ENCODE measurements at places on chromosomes 6 and 20.
A peak's percentile ranks its signal among the peaks of the same experiment; 100 is the strongest.

- H3K36me3 ChIP-seq: no peaks in the 10 kb centered on the region
- peak; percentile 41 for DNase-seq
- H3K4me3 ChIP-seq: no peak overlapping the region
- no peak overlapping the region for H3K27ac ChIP-seq
- H3K4me1 ChIP-seq: peaks cover 6% of the 10 kb centered on the region
- H3K27me3 ChIP-seq: no peaks in the 10 kb centered on the region
Measured at GRCh38 chr20:40945754-40946450, 82.7 kb upstream of the TOP1 start.

- no peaks in the 10 kb centered on the region for H3K36me3 ChIP-seq
- H3K27ac ChIP-seq: no peak overlapping the region
- H3K27me3 ChIP-seq: no peaks in the 10 kb centered on the region
- no peak overlapping the region for H3K4me3 ChIP-seq
- DNase-seq: no peak
Measured at GRCh38 chr20:57398231-57398821, 7.1 kb downstream of the RBM38 start.

DNA sequence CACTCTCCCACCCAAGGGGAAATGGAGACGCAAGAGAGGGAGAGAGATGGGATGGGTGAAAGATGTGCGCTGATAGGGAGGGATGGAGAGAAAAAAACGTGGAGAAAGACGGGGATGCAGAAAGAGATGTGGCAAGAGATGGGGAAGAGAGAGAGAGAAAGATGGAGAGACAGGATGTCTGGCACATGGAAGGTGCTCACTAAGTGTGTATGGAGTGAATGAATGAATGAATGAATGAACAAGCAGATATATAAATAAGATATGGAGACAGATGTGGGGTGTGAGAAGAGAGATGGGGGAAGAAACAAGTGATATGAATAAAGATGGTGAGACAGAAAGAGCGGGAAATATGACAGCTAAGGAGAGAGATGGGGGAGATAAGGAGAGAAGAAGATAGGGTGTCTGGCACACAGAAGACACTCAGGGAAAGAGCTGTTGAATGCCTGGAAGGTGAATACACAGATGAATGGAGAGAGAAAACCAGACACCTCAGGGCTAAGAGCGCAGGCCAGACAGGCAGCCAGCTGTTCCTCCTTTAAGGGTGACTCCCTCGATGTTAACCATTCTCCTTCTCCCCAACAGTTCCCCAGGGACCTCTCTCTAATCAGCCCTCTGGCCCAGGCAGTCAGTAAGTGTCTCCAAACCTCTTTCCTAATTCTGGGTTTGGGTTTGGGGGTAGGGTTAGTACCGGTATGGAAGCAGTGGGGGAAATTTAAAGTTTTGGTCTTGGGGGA lies 754 bp downstream of the TNF start:
- H3K27ac ChIP-seq: no peak overlapping the region
- peaks cover 5% of the 10 kb centered on the region for H3K4me1 ChIP-seq
- H3K36me3 ChIP-seq: no peaks in the 10 kb centered on the region
- H3K4me3 ChIP-seq: no peak overlapping the region
- peaks cover 3% of the 10 kb centered on the region for H3K27me3 ChIP-seq
- no peak for DNase-seq

- no peak for DNase-seq
- H3K4me1 ChIP-seq: peaks cover 12% of the 10 kb centered on the region
- no peaks in the 10 kb centered on the region for H3K27me3 ChIP-seq
- H3K36me3 ChIP-seq: no peaks in the 10 kb centered on the region
- H3K4me3 ChIP-seq: no peak overlapping the region
Measured at GRCh38 chr20:1345030-1345755, 16.3 kb upstream of the SDCBP2 start.

DNA sequence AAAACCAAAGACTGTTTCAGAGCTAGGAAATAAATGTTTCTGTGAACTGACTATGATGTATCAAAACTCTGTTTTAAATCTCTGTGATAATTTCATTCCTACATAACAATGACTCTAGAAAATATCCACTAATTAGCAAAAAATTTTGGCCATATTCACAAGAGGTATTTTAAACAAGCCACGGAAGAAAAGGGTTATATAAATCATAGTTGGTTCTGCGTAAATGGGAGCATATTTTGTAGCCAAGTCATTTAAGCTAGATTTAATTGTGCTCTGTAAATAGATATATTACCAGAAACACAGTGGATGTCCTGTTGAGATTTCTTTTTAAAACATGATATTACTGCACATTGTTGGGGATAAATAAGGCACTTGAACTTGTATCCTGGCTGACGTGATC lies 416.5 kb upstream of the PLCB4 start:
- peak; percentile 36 for DNase-seq
- H3K36me3 ChIP-seq: no peaks in the 10 kb centered on the region
- no peaks in the 10 kb centered on the region for H3K27me3 ChIP-seq

DNA sequence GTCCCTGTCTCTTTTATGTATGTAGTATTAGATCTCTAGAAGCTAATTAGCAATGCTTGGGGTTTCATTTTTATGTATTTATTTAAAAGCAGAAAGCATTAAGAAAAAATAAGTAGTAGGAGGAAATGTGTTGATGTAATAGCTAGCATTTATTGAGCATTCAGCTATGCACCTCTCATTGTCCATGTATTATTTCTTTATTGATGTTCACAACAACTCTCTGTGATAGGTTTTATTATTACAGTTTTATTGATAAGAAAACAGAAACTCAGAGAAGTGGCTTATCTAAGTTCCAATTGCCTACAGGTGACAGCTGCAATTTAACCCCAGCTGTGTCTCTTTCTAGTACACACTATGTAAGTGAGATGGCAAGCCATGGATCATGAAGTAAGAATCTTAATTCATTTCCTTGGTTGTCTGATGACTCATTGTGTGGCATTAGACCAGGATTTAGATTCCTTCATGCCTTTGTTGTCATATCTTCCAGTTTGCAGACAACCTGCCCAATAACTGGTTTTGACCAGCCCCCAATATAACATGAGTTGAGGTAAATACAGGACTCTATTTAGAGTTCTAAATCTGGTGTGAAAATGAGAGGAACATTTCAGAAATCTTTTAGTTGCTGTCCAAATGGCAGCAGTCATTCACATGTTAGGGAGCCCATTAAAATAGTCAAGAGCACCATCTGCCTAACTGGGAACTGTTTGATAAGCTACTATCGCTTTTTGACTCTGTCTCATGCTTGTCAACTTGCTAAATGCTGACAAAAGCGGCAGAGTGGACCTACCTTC lies 170.8 kb upstream of the PHACTR1 start:
- H3K27ac ChIP-seq: peak overlapping the region; percentile 49
- no peaks in the 10 kb centered on the region for H3K36me3 ChIP-seq
- no peak overlapping the region for H3K4me3 ChIP-seq
- no peaks in the 10 kb centered on the region for H3K27me3 ChIP-seq
- DNase-seq: peak; percentile 92
- peaks cover 22% of the 10 kb centered on the region for H3K4me1 ChIP-seq

DNA sequence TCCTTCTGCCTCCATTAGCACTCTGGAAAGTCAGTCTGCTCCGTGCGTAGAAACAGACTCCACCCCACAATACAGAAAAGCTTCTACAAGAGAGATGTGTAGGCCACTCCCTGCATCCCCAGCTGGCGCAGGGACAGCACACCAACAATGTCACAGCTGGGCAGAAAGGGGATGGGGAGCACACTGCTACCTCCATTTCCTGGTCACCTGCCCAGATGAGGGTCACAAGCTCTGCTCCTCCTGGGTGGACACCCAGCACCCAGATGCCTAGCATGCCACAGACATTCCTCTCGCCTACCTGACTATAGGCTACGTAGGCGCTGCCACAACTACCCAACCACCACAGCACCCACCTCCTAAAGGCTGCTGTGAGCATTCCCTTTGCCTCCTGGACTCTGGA lies 12.2 kb downstream of the BEND3 start:
- H3K27ac ChIP-seq: no peak overlapping the region
- no peaks in the 10 kb centered on the region for H3K27me3 ChIP-seq
- H3K4me3 ChIP-seq: no peak overlapping the region
- DNase-seq: no peak

GRCh38 chr20:52847029-52847660 lies 125.0 kb upstream of the TSHZ2 start:
- H3K4me3 ChIP-seq: no peak overlapping the region
- no peaks in the 10 kb centered on the region for H3K36me3 ChIP-seq
- H3K27me3 ChIP-seq: no peaks in the 10 kb centered on the region
- H3K4me1 ChIP-seq: no peaks in the 10 kb centered on the region

DNA sequence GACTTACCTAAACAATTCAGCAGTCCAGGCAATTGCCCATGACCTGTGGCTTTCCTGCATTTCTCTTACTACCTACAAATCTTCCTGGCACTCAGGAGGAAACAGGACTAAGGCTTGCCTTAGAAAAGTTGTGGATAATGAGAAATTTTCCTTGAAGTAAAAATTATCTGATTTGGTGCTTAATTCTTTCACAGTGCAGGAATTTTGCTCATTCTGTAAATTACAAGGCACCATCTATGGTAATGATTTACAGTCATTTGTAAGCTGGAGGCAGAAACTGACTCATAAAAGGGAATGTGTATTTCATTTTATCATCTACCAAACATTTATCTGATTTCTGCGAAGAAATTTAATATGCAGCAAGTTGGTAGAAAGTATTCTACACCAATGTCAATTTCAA lies 211.5 kb upstream of the FKBP1C start:
- no peaks in the 10 kb centered on the region for H3K4me1 ChIP-seq
- no peaks in the 10 kb centered on the region for H3K27me3 ChIP-seq
- no peak overlapping the region for H3K4me3 ChIP-seq
- H3K36me3 ChIP-seq: no peaks in the 10 kb centered on the region
- H3K27ac ChIP-seq: peak overlapping the region; percentile 71

GRCh38 chr20:17036541-17036940 lies 190.3 kb upstream of the PCSK2 start:
- DNase-seq: peak; percentile 38
- no peak overlapping the region for H3K4me3 ChIP-seq
- H3K36me3 ChIP-seq: no peaks in the 10 kb centered on the region
- H3K27me3 ChIP-seq: no peaks in the 10 kb centered on the region
- H3K4me1 ChIP-seq: no peaks in the 10 kb centered on the region

- H3K4me1 ChIP-seq: no peaks in the 10 kb centered on the region
- no peaks in the 10 kb centered on the region for H3K36me3 ChIP-seq
- H3K27me3 ChIP-seq: no peaks in the 10 kb centered on the region
- no peak for DNase-seq
- no peak overlapping the region for H3K27ac ChIP-seq
Measured at GRCh38 chr6:122752459-122752858, 27.1 kb upstream of the FABP7 start.

GRCh38 chr20:24870057-24870456 lies 79.0 kb upstream of the CST7 start:
- H3K36me3 ChIP-seq: no peaks in the 10 kb centered on the region
- H3K4me3 ChIP-seq: no peak overlapping the region
- H3K27ac ChIP-seq: no peak overlapping the region

GRCh38 chr6:129429956-129430355 lies 280.0 kb downstream of the ARHGAP18 start:
- H3K4me1 ChIP-seq: no peaks in the 10 kb centered on the region
- no peak overlapping the region for H3K4me3 ChIP-seq
- no peak overlapping the region for H3K27ac ChIP-seq
- DNase-seq: no peak
- H3K27me3 ChIP-seq: no peaks in the 10 kb centered on the region
